ENCODE measurements at places on chromosomes 2 and 18. TPM values are rescaled to one million over a fixed set of nuclear protein-coding genes. Genes with fewer than 3 reads are reported as not detected.

CFC1 gene
- not detected for total RNA-seq

GALNT3 gene
- 21.3 TPM for total RNA-seq

TUBB8B gene
- total RNA-seq, result not detected

ADRA2B gene
- 0.21 TPM for total RNA-seq

IL36A gene
- total RNA-seq, result 0.34 TPM

TGFA gene
- not detected for total RNA-seq

GRCh38 chr2:40654346-40654745 is 202.5 kb upstream of the SLC8A1 start:
- H3K27ac ChIP-seq, result no peak overlapping the region
- H3K36me3 ChIP-seq, result no peaks in the 10 kb centered on the region
- H3K27me3 ChIP-seq, result no peaks in the 10 kb centered on the region

DNA sequence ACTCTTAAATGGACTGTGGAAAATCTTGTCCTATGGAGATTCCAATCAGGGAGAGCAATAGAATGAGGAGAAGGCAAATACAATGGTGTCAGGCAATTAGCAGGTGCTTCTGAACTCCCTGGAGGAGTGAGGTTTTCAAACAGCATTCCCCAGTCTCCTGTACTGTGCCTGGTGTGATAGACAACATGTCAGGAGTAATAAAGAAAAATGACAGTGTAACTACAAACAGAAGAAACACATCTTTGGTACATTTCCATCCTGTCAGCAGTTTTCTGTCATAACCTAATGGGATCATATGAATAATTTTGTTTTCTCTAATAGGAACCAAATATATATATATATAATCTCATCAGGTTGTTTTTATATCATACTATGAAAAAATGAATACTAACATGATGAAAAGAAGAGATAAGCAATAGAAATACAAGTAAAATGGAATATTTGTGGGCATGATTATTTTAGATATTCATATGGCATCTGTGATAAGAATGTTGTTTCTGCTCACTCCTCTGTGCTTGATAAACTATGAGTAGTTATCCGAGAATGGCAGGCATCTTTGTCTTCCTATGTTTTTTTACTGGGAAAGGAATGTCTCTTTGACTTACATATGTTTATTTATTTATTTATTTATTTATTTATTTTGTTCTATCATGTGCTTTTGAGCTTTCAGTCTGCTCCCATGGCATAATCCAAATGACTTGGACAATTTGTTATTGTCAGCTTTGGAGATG is 441.7 kb downstream of the TXNL1 start:
- no peaks in the 10 kb centered on the region for H3K27me3 ChIP-seq
- DNase-seq, result no peak
- no peak overlapping the region for H3K27ac ChIP-seq
- no peak overlapping the region for H3K4me3 ChIP-seq

- H3K36me3 ChIP-seq, result no peaks in the 10 kb centered on the region
- peaks cover 23% of the 10 kb centered on the region for H3K27me3 ChIP-seq
- H3K27ac ChIP-seq, result no peak overlapping the region
- no peak for DNase-seq
Measured at GRCh38 chr2:112833976-112834375, 2.6 kb downstream of the IL1B start.

DNA sequence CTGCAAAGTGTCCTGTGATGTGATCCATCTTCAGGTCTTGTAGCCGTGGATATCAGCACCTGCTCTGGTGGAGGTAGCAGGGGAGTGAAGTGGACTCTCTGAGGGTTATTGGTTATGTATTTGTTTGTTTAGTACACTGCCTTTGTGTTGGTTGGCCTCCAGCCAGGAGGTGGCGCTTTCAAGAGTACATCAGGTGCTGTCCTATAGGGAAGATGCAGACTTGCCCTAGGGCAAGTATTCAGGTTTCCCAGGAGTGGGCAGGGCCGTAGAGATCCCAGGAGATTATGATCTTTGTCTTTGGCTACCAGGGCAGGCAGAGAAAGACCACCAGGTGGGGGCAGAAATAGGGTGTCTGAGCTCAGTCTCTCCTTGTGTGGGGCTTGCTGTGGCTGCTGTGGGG is 411.8 kb downstream of the SOX11 start:
- H3K36me3 ChIP-seq, result no peaks in the 10 kb centered on the region
- no peaks in the 10 kb centered on the region for H3K27me3 ChIP-seq
- H3K27ac ChIP-seq, result no peak overlapping the region
- no peaks in the 10 kb centered on the region for H3K4me1 ChIP-seq
